ENCODE measurements at places on chromosomes 13 and 19. TPM values are rescaled to one million over a fixed set of nuclear protein-coding genes. Genes with fewer than 3 reads are reported as not detected.

SYDE1 gene
- total RNA-seq: 5.4 TPM

TSHZ3 gene
- 4.6 TPM for total RNA-seq

ZNF578 gene
- 1.4 TPM for total RNA-seq

RFPL4A gene
- total RNA-seq: not detected

FFAR3 gene
- total RNA-seq: not detected

GARIN5A gene
- total RNA-seq: 0.53 TPM

NCR1 gene
- total RNA-seq: not detected

LRRC63 gene
- under 0.01 TPM for total RNA-seq

C1QTNF9B gene
- total RNA-seq: not detected

YIF1B gene
- total RNA-seq: 27.7 TPM

ZIM2 gene
- not detected for total RNA-seq

ZNF71 gene
- 8.3 TPM for total RNA-seq

SIGLEC8 gene
- total RNA-seq: not detected

LGALS14 gene
- total RNA-seq: 0.08 TPM
